ENCODE measurements at places on chromosomes 6 and 20.

- no peak for DNase-seq
Measured at GRCh38 chr6:17220040-17220910, 60.9 kb upstream of the RBM24 start.

DNA sequence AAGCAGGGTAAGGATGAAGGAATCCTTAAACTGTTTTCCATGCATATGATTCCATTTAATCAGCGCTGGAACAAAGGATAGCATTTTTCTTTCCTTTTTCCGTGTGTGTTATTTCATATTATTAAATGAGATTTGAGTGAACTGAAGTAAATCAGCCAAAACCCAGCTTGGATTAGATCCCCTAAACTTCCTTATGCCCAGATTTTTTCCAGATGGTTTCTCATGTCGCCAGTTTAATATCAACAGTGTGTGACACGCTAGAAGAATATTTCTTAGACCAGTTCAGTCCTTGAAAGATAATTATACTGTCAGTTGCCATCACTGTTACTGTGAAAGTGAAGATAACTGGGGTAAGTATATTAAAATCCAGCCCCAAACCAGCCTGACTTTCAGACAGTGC is 1009.4 kb downstream of the KIF16B start:
- DNase-seq: no peak

GRCh38 chr20:20564279-20564678 is 148.2 kb downstream of the RALGAPA2 start:
- no peak for DNase-seq

- no peak for DNase-seq
Measured at GRCh38 chr6:118354641-118355040, 193.5 kb upstream of the PLN start.

DNA sequence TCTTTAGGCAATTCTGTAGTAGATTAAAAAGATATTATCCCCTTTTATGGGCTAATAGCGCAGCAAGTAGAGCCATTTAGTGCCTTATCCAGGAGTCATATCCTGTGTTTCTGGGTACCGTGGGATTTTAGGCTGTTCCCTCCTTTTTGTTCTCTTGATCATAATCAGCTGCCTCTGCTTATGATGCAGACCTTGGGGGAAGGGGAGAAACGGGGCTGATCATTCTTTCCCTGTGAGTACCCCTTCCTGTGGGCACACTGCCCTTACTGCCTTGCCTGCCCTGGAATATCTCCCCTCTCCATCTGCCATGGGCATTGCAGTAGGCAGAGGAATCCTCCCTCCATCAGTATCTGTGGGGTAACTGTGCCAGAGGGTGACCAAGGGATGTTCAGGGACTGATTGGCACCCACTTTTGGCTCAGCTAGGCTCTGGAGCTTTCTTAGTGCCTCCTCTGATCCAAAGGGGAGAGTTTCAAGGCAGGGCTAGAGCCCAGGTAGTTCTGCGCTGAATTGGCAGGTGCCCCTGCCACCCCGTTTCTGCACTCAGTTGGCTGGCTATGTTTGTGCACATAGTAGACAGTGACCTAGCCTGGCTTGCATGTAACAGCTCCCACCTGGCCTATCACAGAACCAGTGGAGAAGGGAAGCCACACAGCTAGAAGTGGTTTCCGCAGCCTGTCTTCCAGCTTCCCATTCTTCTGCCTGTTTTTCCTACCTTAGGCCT is 103.3 kb downstream of the FIG4 start:
- DNase-seq: no peak

GRCh38 chr6:89542081-89542857 is 96.3 kb downstream of the LYRM2 start:
- DNase-seq: no peak

DNA sequence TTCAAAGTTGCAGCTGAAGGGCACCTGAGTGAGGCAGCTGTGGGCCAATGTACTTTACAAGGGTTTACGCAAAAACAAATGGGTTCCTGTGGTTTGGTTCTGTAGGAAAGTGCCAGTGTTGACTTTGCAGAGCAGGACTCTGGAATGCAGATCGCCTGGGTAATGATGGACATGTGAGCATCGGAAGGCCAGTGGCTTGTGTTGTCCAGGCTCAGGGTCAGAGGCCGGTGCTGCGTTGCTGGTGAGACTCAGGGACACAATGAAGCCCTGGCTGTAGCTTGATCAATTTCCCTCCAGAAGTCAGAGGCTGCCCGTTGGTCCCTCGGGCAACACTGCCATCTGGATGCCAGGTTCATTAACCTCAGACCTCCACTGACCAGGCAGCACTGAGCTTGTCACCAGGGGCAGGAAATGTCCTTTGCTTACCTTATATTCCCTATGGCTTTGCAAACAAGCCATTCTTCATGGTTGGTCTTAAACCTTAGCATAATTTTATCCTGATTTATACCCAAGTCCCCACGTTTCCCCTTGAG is 753.4 kb downstream of the QKI start:
- DNase-seq: no peak

- DNase-seq: no peak
Measured at GRCh38 chr6:3294921-3295871, 36.4 kb downstream of the PSMG4 start.

GRCh38 chr6:162622572-162622971 is 105.0 kb downstream of the PRKN start:
- DNase-seq: no peak

DNA sequence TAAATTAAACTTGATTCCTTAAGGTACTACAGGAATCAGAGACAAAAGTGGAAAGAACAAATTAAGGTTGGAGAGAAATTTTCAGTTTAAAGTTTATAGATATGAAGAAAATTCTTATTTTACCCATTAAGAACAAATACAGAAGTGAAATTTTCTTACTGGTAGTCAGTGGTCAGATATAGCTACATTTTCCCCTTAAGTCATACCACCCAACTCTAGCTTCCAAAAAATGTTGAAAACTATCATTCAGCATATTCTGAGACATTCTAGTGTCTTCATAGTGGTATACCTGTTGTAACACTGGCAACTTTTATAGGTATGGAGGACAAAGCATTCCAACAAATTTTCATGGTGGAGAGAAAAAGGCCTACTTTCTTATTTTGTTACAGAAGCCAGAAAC is 15.6 kb upstream of the SUMO4 start:
- no peak for DNase-seq

DNA sequence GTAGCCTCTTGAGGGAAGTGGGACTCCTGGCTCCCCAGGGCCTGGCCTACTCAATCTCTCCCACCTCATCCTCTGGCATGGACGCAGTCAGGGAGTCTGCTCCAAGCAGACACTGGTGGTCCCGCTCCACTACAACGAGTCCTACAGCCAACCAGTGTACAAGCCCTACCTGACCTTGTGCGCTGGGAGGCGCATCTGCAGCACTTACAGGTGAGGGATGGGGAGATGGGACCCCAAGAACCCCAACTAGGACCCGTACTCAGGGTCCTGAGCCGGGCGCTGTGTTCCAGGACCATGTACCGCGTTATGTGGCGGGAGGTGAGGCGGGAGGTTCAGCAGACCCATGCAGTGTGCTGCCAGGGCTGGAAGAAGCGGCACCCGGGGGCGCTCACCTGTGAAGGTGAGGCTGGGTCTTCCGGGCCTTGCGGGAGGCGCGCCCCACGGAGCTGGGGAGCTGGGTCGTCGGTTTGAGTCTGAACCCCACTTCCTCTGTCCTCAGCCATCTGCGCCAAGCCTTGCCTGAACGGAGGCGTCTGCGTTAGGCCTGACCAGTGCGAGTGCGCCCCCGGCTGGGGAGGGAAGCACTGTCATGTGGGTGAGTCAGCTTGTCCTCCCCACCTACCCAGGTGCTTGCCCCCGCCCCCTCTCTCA is 2.1 kb downstream of the EGFL8 start:
- DNase-seq: no peak

DNA sequence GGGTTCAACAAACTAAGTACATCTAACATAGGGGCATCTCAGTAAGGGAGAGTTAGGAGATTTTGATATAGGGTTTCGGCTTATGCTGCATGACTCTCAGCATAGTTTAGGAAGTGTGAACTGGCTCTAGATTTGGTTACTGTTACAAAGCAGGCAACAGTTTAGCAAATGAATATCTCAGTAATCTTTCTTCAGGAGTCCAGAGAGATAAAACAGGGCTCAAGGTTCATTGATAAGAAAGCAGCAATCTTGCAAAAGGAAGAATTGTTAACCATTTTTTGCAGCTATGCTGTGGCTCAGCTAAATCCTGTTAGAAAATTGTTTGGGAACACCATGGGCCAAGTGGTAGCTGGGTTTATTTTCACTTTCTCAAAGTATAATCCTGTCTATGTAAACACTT is 161.3 kb downstream of the MEI4 start:
- DNase-seq: no peak

- DNase-seq: no peak
Measured at GRCh38 chr6:41466437-41466990, 79.7 kb upstream of the FOXP4 start.

- no peak for DNase-seq
Measured at GRCh38 chr6:107473660-107474059, 14.3 kb upstream of the PDSS2 start.

DNA sequence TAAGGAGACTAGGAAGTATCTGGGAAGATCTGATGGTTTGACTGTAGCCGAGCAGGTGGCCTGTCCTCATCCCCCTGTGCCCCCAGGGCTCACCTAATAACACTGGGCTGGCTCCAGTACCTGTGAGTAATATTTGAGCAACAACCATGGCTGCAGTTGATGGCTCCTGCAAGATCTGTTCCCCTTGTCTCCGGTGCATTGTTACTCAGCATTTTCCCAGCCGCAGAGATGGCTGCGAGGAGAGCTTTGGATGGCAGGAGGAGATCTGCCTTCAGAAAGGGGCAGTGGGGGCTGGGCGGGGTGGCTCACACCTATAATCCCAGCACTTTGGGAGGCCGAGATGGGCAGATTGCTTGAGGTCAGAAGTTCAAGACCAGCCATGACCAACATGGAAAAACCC is 39.3 kb downstream of the PTK7 start:
- DNase-seq: no peak

DNA sequence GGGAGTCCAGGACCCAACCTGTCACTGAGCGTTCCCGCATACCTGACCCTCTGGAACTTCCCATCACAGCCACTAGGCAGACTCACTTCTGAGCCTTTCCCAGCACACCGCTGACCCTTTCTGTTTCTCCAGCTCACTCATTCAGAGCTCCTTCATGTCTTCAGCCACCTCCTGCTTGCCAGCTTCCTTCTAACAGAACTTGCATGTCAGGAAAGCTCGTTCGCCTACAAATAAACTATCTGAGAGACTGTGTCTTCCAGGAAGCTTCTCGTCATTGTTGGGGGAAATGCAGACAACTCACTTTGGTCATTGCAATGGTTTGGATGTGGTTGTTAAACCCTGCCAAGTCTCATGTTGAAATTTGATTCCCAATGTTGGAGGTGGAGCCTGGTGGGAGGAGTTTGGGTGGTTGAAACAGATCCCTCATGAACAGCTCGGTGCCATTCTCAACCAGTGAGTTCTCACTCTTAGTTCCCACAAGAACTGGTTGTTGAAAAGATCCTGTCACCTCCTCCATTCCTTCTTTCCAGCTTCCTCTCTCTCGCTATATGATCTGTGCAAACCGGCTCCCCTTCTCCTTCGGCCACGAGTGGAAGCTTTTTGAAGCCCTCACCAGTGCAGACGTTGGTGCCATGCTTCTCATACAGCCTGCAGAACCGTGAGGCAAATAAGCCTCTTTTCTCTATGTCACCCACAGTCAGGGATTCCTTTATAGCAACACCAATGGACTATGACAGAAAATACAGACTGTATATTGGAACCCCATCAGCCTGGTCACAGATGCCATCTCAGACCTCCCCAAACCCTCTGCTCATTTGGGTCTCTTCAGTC is 1.4 kb upstream of the MUC21 start:
- DNase-seq: no peak

DNA sequence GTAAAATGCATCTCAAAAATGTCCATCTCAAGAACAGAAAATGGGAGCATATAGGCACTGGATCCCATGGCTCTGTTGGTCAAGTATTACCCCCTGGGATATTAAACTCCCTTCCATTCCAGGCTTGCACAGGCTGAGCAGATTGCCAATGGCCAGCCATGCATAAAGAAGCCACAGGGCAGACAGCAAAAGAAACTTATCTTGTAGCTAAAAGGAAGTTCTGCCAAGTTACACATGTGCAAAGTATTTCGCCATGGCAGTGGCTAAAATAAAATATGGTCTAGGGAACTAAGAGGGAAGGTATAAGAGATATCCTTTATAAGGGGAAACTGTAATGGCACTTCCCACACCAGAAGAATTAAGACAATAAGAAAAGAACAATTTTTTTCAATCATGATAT is 415.6 kb upstream of the BTBD3 start:
- DNase-seq: no peak

DNA sequence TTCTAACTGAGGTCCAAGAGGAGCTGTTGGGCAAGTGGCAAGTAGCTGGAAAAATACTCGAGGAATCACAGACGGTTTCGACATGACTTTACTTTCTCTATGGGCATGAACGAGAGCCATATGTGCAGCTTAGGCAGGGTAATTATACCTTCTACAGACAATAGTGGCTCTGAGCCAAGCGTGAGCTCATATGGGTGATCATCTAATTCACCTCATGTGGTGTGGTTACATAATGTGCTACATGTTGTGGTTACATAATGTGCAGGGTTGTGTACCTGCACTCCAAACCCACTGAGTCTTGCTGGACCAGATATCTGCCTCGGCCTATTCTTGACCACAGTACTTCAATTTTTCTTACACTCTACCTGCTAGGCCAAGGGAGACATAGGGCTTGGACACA is 771.7 kb upstream of the EYS start:
- no peak for DNase-seq

- DNase-seq: no peak
Measured at GRCh38 chr6:73858376-73858775, 162.4 kb downstream of the CD109 start.

DNA sequence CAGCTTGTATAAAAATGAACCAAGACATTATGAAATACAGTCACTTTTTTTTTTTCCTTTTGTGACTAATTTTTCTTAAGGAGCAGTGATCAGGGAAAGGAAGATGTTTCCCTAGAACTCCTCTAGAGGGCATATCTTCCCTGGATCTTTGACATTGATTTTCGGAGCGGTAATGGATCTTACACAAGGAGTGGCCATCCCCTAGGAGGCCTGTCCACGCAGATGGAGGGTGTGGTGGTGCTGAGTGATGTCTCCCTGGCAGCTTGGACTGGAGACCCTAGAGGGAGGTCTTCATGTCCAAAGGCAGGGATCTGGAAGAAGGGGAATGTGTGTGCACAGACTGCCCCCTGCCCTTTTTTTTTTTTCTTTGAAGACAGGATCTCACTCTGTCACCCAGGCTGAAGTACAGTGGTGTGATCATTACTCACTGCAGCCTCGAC is 7.0 kb upstream of the KIFC1 start:
- peak; percentile 28 for DNase-seq

DNA sequence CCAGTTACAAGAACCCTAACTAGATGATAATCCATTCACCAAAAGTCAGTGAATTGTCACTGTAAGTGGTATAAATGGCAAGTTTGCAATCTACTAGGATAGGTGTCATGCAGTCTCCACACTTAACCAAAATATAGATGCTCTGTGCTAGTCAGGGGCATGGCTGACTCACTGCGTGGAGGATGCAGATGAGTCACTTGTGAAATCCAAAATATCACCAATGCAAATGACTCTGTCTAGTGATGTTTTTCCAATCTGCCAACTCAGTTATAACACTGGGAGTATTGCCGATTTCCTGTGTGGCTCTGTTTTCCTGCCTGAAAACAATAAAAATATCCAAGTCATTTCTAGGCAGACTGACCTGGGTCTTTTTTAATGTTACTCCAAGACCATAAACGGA is 47.8 kb upstream of the NRSN1 start:
- DNase-seq: no peak

GRCh38 chr20:9036593-9036992 is 32.3 kb upstream of the PLCB4 start:
- no peak for DNase-seq
